A673 (cell line): ENCODE measurements at places on chromosomes 4 and X.
A peak's percentile ranks its signal among the peaks of the same experiment; 100 is the strongest.

- DNase-seq: peak; percentile 58
Observed at GRCh38 chrX:137550665-137551261, 15.2 kb upstream of the ZIC3 start.

- peak; percentile 88 for DNase-seq
Observed at GRCh38 chr4:113278324-113278934, 229.0 kb downstream of the ANK2 start.

- peak; percentile 38 for DNase-seq
Observed at GRCh38 chrX:150038986-150039599, 100.8 kb upstream of the EOLA2 start.

DNA sequence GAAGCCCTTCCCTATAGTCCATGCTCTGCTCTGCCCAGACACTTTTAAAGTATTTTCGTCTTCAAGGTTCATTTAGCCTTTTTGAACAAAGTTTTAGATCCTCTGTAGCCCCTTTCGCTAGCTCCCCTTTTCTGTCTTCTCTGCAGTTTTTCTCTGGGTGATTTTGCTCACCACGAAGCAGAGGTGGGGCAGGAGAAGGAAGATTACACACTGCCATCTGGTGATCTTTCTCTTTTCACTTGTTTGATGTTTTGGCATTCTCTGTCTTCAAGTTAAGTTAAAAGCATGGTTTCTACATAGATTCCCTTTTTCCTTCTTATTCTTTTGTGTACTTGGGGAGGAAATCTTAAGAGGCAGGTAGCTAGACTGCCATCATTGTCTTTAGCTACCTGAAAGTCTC is 43.9 kb downstream of the CC2D2A start:
- no peak for DNase-seq
